Left ventricle myocardium inferior (tissue), 1 donor: ENCODE measurements at places on chromosomes 5 and 9.

- H3K4me3 ChIP-seq, result no peak overlapping the region
- no peaks in the 10 kb centered on the region for H3K4me1 ChIP-seq
- no peak for DNase-seq
- no peaks in the 10 kb centered on the region for H3K36me3 ChIP-seq
- no peak overlapping the region for H3K27ac ChIP-seq
Measured at GRCh38 chr5:102747386-102748166, 7.5 kb upstream of the PAM start.

DNA sequence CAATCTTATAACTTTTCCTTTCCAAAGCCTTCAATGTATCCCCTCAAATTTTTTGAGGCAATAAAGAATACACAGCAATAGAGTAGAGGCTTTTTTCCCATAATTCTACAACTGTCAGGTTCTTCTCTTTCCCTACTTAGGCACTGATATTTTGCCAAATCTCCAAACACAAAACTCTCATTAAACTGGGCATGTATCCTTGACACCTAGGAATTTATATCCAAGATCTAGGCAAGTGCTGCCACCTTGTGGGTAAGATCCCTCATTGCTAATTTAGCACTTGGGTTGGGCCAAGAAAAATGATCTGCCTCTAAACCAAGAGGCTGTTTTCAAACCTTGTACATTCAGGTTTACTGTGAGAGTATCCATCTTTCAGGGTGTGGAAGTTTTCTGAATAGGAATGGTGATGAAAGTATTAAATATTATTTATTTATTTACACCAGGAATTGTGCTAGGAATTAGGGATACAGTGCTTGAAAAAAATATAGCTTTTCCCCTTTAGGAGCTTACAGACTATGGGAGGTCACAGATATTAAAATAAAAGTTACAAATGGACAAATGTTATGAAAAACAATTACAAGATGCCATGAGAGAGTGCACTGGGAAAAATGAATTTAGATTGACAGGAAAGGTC, 17.6 kb downstream of the TSTD2 start:
- H3K27ac ChIP-seq, result peak overlapping the region; percentile 15
- DNase-seq, result no peak
- H3K36me3 ChIP-seq, result peaks cover 68% of the 10 kb centered on the region
- no peak overlapping the region for H3K4me3 ChIP-seq
- H3K4me1 ChIP-seq, result peaks cover 16% of the 10 kb centered on the region

- no peaks in the 10 kb centered on the region for H3K36me3 ChIP-seq
- no peak overlapping the region for H3K27ac ChIP-seq
- no peaks in the 10 kb centered on the region for H3K27me3 ChIP-seq
- no peak for DNase-seq
Measured at GRCh38 chr9:70571258-70571657, 156.8 kb upstream of the KLF9 start.

GRCh38 chr5:32059761-32060530, 114.2 kb downstream of the GOLPH3 start:
- H3K36me3 ChIP-seq, result peaks cover 70% of the 10 kb centered on the region
- DNase-seq, result no peak
- H3K4me1 ChIP-seq, result peaks cover 25% of the 10 kb centered on the region
- H3K4me3 ChIP-seq, result no peak overlapping the region
- no peak overlapping the region for H3K27ac ChIP-seq

DNA sequence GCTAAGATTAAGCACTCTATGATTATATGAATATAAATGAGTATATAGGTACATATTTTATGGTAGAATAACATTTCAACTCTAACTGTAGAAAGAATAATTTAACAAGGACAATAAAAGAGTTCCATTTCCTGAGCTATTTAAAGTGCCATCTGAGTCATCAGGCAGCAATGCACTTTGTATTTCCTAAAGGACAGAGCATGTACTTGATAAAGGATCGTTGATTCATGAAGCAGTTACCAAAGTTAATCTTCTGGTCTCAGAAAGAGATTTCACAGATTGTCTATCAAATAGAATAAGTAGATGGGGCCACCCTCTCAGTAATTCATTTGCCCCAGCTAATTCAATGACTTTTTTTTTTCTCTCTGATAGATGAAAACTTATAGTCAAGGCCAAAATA, 747.8 kb downstream of the CDH18 start:
- no peaks in the 10 kb centered on the region for H3K27me3 ChIP-seq
- no peaks in the 10 kb centered on the region for H3K36me3 ChIP-seq
- no peak overlapping the region for H3K4me3 ChIP-seq
- no peak for DNase-seq

- peak overlapping the region; percentile 21 for H3K4me3 ChIP-seq
- H3K27ac ChIP-seq, result no peak overlapping the region
- H3K4me1 ChIP-seq, result peaks cover 27% of the 10 kb centered on the region
- no peak for DNase-seq
- no peaks in the 10 kb centered on the region for H3K36me3 ChIP-seq
- peaks cover 7% of the 10 kb centered on the region for H3K27me3 ChIP-seq
Measured at GRCh38 chr9:130186839-130187522, 14.8 kb downstream of the NCS1 start.

GRCh38 chr5:149675610-149676201, 54.4 kb upstream of the PPARGC1B start:
- H3K4me3 ChIP-seq, result peak overlapping the region; percentile 2
- peaks cover 48% of the 10 kb centered on the region for H3K4me1 ChIP-seq
- H3K36me3 ChIP-seq, result no peaks in the 10 kb centered on the region
- DNase-seq, result peak; percentile 43
- peak overlapping the region; percentile 90 for H3K27ac ChIP-seq
- H3K27me3 ChIP-seq, result no peaks in the 10 kb centered on the region

- H3K27ac ChIP-seq, result no peak overlapping the region
- no peaks in the 10 kb centered on the region for H3K36me3 ChIP-seq
- H3K4me3 ChIP-seq, result no peak overlapping the region
- peaks cover 8% of the 10 kb centered on the region for H3K4me1 ChIP-seq
Measured at GRCh38 chr9:134619448-134619982, 22.1 kb upstream of the COL5A1 start.

GRCh38 chr9:15873573-15874177, 320.8 kb downstream of the CCDC171 start:
- no peak for DNase-seq
- H3K4me1 ChIP-seq, result no peaks in the 10 kb centered on the region
- no peak overlapping the region for H3K27ac ChIP-seq
- H3K27me3 ChIP-seq, result no peaks in the 10 kb centered on the region

DNA sequence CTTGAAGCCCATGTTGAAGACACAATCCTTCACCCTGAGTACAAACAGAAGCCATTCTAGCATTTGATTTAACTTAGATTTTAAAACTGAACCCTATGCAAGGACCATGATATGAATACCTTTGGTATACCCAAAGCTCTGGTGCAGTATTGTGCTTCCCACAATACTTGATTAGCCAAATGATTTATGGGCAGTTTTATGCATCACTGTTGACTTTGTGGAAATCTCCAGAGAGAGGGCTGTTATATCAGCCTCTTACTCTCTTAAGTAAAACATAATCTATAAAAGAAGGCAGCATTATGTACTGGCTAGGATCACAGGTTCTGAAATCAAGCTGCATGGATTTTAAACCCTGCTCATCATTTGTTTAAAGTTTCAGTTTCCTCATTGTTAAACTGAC, 762.8 kb downstream of the EFNA5 start:
- H3K4me1 ChIP-seq, result no peaks in the 10 kb centered on the region
- H3K27me3 ChIP-seq, result no peaks in the 10 kb centered on the region
- no peak overlapping the region for H3K27ac ChIP-seq
- no peak for DNase-seq
- H3K36me3 ChIP-seq, result no peaks in the 10 kb centered on the region
- H3K4me3 ChIP-seq, result no peak overlapping the region

- peak overlapping the region; percentile 38 for H3K27ac ChIP-seq
- peaks cover 100% of the 10 kb centered on the region for H3K4me1 ChIP-seq
- H3K4me3 ChIP-seq, result no peak overlapping the region
- H3K27me3 ChIP-seq, result no peaks in the 10 kb centered on the region
- H3K36me3 ChIP-seq, result no peaks in the 10 kb centered on the region
- DNase-seq, result no peak
Measured at GRCh38 chr5:143350751-143351602, 52.5 kb downstream of the NR3C1 start.

- H3K36me3 ChIP-seq, result no peaks in the 10 kb centered on the region
- H3K4me3 ChIP-seq, result no peak overlapping the region
- no peaks in the 10 kb centered on the region for H3K4me1 ChIP-seq
- no peak for DNase-seq
- no peak overlapping the region for H3K27ac ChIP-seq
Measured at GRCh38 chr9:19828576-19829109, 39.8 kb upstream of the SLC24A2 start.

GRCh38 chr5:40672425-40672824, 7.3 kb upstream of the PTGER4 start:
- H3K27me3 ChIP-seq, result peaks cover 4% of the 10 kb centered on the region
- H3K27ac ChIP-seq, result peak overlapping the region; percentile 55
- no peaks in the 10 kb centered on the region for H3K36me3 ChIP-seq
- H3K4me1 ChIP-seq, result peaks cover 26% of the 10 kb centered on the region
- DNase-seq, result no peak

DNA sequence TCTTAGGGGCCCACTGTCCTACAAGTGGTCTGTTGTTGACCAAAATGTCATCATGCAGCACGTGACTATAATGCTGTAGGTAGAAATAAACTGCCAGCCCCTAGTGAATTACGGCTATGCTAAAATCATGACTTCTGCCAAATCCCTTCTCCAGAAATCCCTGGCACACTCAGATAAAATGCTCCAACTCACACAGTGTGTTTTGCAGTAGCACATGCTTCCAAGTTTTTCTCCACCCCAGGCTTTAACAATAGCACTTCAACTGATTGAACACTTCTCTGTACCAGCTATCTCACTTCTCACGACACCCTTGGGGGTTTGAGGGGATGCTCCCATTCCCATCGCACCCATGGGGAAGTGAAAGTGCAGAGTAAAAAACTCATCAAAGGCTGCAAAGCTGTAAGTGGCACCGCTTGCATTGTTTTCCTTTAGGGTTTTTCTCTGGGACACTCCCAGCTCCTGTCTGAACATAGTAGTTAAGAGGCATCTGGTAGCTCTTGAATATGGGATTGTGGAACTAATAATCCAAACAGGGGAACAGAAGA, 151.0 kb upstream of the SLC24A2 start:
- H3K27ac ChIP-seq, result no peak overlapping the region
- H3K27me3 ChIP-seq, result peaks cover under 1% of the 10 kb centered on the region
- H3K4me1 ChIP-seq, result peaks cover 4% of the 10 kb centered on the region

DNA sequence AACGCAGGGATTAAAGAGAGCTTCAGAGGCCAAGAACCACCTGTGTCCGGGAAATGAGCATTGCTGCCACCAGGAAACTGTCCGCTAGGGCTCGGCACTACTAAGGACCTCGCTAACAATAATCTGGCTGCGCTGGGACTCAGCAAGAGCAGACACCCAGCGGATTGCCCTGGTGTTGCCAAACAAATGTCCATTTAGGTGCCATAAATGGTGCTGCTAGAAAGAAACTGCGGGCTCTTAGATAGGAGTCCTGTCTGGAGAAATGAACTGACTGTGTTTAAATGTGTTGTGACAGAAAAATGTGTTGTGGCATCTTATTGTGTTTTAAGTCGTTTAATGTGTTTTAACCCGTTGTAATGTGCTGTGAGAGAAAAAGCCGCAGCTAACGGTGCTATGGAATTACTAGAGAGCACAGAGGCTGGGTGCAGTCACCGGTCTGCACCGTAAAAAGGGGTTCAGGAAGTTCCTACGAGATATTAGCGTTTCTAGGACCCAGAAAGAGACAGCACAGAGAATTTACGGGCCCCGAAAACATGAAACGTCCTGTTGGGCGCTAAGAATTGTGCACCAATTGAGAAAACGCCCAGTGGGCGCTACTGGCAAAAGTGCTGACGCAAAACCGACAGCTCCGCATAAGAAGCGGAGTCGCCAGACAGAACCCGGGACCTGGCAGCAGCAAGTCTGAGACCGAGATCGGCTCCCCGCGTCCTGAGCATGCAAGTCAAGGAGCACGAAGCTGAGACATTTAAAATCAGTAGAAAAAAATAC, 90.6 kb downstream of the ANXA2R start:
- peaks cover 40% of the 10 kb centered on the region for H3K4me1 ChIP-seq
- DNase-seq, result peak; percentile 46
- H3K27ac ChIP-seq, result peak overlapping the region; percentile 94
- H3K36me3 ChIP-seq, result no peaks in the 10 kb centered on the region

GRCh38 chr9:18928711-18929110, 104.3 kb downstream of the SAXO1 start:
- no peaks in the 10 kb centered on the region for H3K36me3 ChIP-seq
- H3K27ac ChIP-seq, result no peak overlapping the region
- H3K4me3 ChIP-seq, result no peak overlapping the region

DNA sequence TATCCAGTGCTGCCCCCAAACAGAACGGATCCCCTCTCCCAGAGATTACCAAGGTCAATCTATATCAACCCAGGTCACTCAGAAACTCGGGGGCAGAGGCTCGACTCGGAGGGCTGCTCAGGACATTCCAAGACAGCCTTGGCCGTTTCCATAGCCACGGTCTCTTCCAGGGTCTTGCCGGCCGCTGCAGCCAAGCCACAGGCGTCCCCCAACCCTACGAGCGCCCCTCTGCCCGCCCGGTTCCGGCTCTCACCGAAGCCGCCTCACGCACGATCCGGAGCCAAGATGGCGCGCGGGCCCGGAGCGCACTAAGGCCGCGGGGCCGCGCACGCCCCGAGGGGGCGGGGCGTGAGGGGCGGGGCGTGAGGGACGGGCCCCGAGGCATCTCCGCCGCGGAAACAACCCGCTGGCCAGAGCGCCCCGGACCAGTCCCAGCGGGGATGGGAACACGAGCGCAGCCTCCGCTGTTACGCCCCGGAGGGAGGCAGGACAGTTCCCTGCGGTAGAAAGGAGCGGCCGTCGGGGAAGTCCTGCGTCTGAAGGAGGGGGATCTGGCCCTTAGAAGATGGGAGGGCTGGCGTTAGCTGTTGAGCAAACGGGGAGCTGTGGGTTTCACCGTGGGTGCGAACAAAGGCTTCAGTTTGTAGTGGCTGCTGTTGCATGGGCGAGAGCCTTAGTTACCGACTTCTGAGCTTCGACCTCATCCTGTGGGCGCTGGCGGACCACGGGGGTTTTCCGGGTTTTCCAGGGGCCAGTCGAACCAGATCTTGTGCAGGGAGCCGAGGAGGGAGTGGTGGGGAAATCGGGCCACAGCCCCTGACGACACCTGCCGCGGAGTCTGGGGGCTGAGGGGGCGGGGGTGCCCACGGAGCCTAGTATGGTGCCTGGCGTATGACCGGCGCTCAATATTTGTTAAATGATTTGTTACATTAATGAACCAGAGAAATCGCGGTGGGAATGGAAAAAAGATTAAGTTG, at the start of gene RPP25L:
Gene RPP25L (minus strand): TSS at position 287 of the 977 bp plus-strand sequence. CDS start 801 bp downstream, outside the sequence.
- peak within 1 kb of the TSS; percentile 89 for H3K4me3 ChIP-seq
- peak; percentile 87 for DNase-seq
- H3K36me3 ChIP-seq, result peaks cover 37% of the 10 kb centered on the region
- no peaks in the 10 kb centered on the region for H3K27me3 ChIP-seq

- H3K4me3 ChIP-seq, result no peak overlapping the region
- DNase-seq, result no peak
- H3K27me3 ChIP-seq, result peaks cover 27% of the 10 kb centered on the region
- no peaks in the 10 kb centered on the region for H3K36me3 ChIP-seq
- H3K4me1 ChIP-seq, result no peaks in the 10 kb centered on the region
- H3K27ac ChIP-seq, result no peak overlapping the region
Measured at GRCh38 chr5:179223528-179223927, 121.7 kb downstream of the ADAMTS2 start.
